ENCODE measurements at places on chromosomes 6 and 20.

- no peak for DNase-seq
These were observed 186.9 kb downstream of the LMBRD1 start for GRCh38 chr6:69609836-69610472.

DNA sequence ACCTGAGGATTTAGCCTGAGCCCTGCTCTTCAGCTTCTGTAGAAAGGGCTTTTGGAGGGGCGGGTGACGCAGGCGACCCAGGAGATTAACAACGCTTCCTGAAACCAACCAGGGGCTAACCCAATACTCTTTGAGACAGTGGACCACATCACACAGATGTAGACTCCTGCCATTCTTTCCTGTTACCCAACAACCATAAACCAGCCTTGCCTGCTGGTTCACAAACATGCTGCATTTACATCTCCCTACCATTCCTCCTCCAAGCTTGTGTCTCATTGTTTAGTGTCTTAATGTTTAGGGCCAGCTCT lies 28.3 kb downstream of the PPP1R16B start:
- DNase-seq = no peak

GRCh38 chr6:138229072-138229471 lies 10.8 kb upstream of the PBOV1 start:
- no peak for DNase-seq

GRCh38 chr6:137166247-137167098 lies 7.0 kb downstream of the IL22RA2 start:
- no peak for DNase-seq

Data from fibroblast of skin of right quadriceps (primary cell).